ENCODE measurements at places on chromosomes 16 and 17.

- DNase-seq: no peak
These were observed 19.4 kb upstream of the CDH1 start for GRCh38 chr16:68717684-68718083.

GRCh38 chr16:89511374-89511773 lies 3.2 kb downstream of the SPG7 start:
- no peak for DNase-seq

DNA sequence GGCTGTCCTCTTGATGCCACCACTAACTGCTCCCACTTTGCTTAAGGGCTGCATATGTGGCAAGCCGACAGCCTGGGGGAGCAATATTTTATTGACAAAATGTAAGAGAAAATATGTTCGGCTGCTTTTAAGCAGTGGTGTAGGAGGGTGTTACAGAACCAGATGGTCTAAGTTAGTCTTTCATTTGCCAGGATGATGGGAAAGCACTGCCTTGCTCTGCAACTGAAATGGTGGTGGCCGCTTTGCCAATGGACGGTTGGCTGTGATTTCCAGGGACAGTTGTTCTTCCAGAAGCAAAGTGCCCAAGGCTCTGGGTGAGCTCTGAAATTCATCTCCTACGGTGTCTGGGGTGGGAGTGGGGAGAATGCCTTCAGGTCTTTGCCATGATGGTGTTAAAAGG lies 469.3 kb downstream of the TOX3 start:
- no peak for DNase-seq

DNA sequence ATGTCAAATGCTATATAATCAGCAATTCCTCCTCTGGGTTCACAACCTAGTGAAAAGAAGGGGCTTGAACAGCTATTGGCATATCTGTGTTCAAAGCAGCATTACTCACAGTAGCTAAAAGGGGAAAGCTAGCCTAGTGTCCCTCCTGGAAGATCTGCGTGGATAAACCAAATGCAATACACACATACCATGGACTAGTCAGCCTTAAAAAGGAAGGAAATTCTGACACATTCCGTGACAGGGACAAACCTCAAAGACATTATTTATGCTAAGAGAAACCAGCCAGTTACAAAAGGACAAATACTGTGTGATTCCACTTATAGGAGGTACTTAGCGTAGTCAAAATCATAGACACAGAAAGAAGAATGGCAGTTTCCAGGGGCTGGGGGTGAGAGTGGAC lies 90.1 kb downstream of the XYLT1 start:
- DNase-seq: no peak

- DNase-seq: no peak
These were observed 115.1 kb upstream of the ANKFN1 start for GRCh38 chr17:56038131-56038530.
